ENCODE measurements at places on chromosomes 7 and 10.
A peak's percentile ranks its signal among the peaks of the same experiment; 100 is the strongest.

- H3K4me1 ChIP-seq = no peaks in the 10 kb centered on the region
- DNase-seq = no peak
- H3K27me3 ChIP-seq = peaks cover 12% of the 10 kb centered on the region
- no peaks in the 10 kb centered on the region for H3K36me3 ChIP-seq
- no peak overlapping the region for H3K4me3 ChIP-seq
- no peak overlapping the region for H3K27ac ChIP-seq
These were observed 507.8 kb upstream of the MKI67 start for GRCh38 chr10:128633864-128634540.

GRCh38 chr7:92437956-92438491 is 9.3 kb upstream of the GATAD1 start:
- H3K27me3 ChIP-seq = no peaks in the 10 kb centered on the region
- H3K4me3 ChIP-seq = no peak overlapping the region
- H3K27ac ChIP-seq = no peak overlapping the region
- peaks cover 6% of the 10 kb centered on the region for H3K36me3 ChIP-seq

DNA sequence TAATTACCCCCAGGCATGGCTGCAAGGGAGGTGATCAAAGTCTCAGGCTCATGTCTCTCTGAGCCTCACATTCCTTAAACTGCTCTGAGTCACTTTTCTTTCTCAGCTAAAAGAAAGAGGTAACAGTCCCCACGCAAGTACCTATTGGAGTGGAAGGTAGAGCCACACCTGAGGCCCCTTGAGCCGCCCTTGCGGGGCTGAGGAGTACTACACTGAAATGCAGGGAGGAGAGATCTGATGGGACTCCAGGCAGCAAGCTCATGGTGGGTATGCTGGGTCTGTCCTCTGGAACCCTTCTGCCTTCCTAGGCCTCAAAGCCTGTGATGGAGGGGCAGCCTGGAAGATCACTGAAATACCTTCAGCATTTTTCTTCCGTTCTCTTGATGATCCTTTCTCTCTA is 960.0 kb downstream of the DNAJB9 start:
- no peak overlapping the region for H3K4me3 ChIP-seq
- no peak overlapping the region for H3K27ac ChIP-seq
- no peaks in the 10 kb centered on the region for H3K4me1 ChIP-seq
- H3K36me3 ChIP-seq = no peaks in the 10 kb centered on the region
- no peaks in the 10 kb centered on the region for H3K27me3 ChIP-seq
- DNase-seq = no peak

- DNase-seq = no peak
- H3K4me1 ChIP-seq = no peaks in the 10 kb centered on the region
- no peak overlapping the region for H3K27ac ChIP-seq
- H3K27me3 ChIP-seq = peaks cover 6% of the 10 kb centered on the region
- H3K36me3 ChIP-seq = no peaks in the 10 kb centered on the region
These were observed 261.5 kb upstream of the IMMP2L start for GRCh38 chr7:111823826-111824225.

DNA sequence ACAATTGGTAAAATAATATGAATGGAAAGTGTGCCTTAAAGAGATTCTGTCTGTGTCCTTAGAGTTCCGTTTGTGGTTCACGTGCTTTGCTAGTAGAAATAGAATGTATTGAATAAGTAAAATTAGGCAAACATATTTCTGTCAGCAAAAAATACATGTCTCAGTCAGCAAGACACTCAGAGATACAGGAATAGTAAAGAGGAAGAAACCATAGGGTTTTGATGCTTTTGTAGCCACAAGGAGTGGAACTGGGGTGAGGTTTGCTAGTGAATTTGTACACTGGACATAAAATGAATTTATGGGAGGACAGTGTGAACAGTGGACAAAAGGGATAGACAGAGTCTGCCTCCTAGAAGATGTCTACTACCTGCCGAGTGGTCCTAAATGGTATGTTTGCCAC is 289.2 kb upstream of the NRP1 start:
- no peak overlapping the region for H3K27ac ChIP-seq
- no peaks in the 10 kb centered on the region for H3K36me3 ChIP-seq
- no peak overlapping the region for H3K4me3 ChIP-seq
- no peak for DNase-seq
- H3K4me1 ChIP-seq = no peaks in the 10 kb centered on the region
- peaks cover 22% of the 10 kb centered on the region for H3K27me3 ChIP-seq

DNA sequence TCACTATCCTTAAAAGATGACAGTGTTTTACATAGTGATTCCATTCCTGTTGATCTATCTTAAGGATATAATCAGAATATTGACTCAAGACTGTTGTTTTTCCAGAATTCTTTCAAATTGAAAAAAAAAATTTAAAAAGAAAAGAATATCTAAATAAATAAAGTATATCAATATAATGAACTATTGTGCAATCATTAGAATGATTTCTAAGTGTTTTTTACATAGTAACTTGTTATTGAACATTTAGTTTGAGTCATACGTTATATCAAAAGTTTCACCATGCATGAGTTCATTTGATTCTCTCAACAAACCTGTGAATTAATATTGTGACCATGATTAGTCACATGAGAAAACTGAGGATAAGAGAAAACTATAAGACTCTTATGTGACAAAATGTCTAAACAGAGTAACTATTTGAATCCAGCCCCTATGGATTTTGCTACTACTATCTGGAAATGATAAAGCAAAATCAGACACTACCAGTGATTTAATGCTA is 46.1 kb downstream of the KLF6 start:
- no peaks in the 10 kb centered on the region for H3K27me3 ChIP-seq
- H3K4me3 ChIP-seq = no peak overlapping the region
- peaks cover 23% of the 10 kb centered on the region for H3K4me1 ChIP-seq
- peak overlapping the region; percentile 78 for H3K27ac ChIP-seq
- no peak for DNase-seq

- no peak overlapping the region for H3K4me3 ChIP-seq
- H3K4me1 ChIP-seq = peaks cover 16% of the 10 kb centered on the region
- H3K27ac ChIP-seq = no peak overlapping the region
- H3K36me3 ChIP-seq = peaks cover 5% of the 10 kb centered on the region
- H3K27me3 ChIP-seq = peaks cover 73% of the 10 kb centered on the region
- DNase-seq = no peak
These were observed 324.7 kb upstream of the NPVF start for GRCh38 chr7:25552998-25553397.

GRCh38 chr7:81583882-81584533 is 185.8 kb downstream of the HGF start:
- DNase-seq = no peak
- no peaks in the 10 kb centered on the region for H3K36me3 ChIP-seq
- H3K4me1 ChIP-seq = no peaks in the 10 kb centered on the region
- H3K4me3 ChIP-seq = no peak overlapping the region
- no peaks in the 10 kb centered on the region for H3K27me3 ChIP-seq
- no peak overlapping the region for H3K27ac ChIP-seq

GRCh38 chr7:26078437-26079336 is 73.3 kb upstream of the NFE2L3 start:
- no peak overlapping the region for H3K27ac ChIP-seq
- H3K4me3 ChIP-seq = no peak overlapping the region

GRCh38 chr7:134067164-134067563 is 60.0 kb upstream of the LRGUK start:
- peaks cover 2% of the 10 kb centered on the region for H3K36me3 ChIP-seq
- no peak for DNase-seq
- no peak overlapping the region for H3K27ac ChIP-seq
- no peak overlapping the region for H3K4me3 ChIP-seq

DNA sequence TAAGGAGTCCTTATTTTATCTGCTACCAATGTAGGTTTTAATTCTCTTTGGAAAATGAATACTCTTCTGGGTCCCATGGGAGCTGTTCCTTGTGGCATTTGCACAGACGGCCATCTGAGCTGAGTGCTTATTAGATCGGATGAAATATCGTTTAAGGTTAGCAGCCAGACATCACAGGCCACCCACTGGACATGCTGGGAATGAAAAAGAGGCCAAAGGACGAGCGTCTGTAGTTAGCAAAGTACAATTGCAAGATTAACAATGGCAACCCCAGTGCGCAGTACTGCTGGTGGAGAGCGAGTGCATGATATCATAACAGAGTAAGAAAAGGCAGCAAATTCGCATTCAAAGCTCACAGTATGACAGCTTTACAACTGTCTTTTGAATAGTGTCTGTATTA is 28.3 kb upstream of the CREB5 start:
- no peaks in the 10 kb centered on the region for H3K4me1 ChIP-seq
- H3K27ac ChIP-seq = no peak overlapping the region
- peaks cover 25% of the 10 kb centered on the region for H3K27me3 ChIP-seq
- no peaks in the 10 kb centered on the region for H3K36me3 ChIP-seq
- DNase-seq = no peak
- H3K4me3 ChIP-seq = no peak overlapping the region

- H3K4me3 ChIP-seq = no peak overlapping the region
- H3K27ac ChIP-seq = no peak overlapping the region
- H3K27me3 ChIP-seq = no peaks in the 10 kb centered on the region
- DNase-seq = no peak
These were observed 743.7 kb downstream of the PCDH15 start for GRCh38 chr10:54057357-54057756.

DNA sequence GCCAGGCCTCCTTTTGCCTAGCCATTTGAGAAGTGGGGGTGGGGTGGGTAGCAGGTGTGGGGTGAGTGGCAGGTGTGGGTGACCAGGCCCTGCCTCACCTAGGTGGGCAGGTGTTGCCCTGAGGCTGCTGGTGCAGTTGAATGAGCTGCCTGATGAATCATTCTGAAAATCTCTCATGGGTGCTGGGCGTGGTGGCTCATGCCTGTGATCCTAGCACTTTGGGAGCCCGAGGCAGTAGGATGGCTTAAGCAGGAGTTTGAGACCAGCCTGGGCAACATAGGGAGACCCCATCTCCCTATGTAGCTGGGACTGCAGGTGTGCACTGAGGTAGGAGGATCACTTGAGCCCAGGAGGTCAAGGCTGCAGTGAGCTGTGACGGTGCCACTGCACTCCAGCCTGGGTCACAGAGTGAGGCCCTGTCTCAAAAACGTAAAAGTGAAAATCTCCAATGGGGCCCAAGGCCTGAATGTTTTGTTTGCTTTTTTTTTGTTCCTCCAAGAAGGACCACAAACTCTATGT is 17.7 kb downstream of the TSPAN14 start:
- H3K4me3 ChIP-seq = peak overlapping the region; percentile 87
- DNase-seq = no peak

GRCh38 chr7:39338716-39339115 is 227.5 kb upstream of the YAE1 start:
- H3K36me3 ChIP-seq = no peaks in the 10 kb centered on the region
- peaks cover 42% of the 10 kb centered on the region for H3K27me3 ChIP-seq
- no peak overlapping the region for H3K4me3 ChIP-seq
- DNase-seq = no peak
- H3K4me1 ChIP-seq = no peaks in the 10 kb centered on the region
- H3K27ac ChIP-seq = no peak overlapping the region

GRCh38 chr7:44757311-44757710 is 8.7 kb downstream of the ZMIZ2 start:
- H3K4me1 ChIP-seq = peaks cover 12% of the 10 kb centered on the region
- H3K27me3 ChIP-seq = no peaks in the 10 kb centered on the region
- no peak overlapping the region for H3K27ac ChIP-seq
- H3K4me3 ChIP-seq = no peak overlapping the region
- no peaks in the 10 kb centered on the region for H3K36me3 ChIP-seq

- no peaks in the 10 kb centered on the region for H3K27me3 ChIP-seq
- H3K36me3 ChIP-seq = peaks cover 4% of the 10 kb centered on the region
- H3K4me3 ChIP-seq = no peak overlapping the region
- peaks cover 3% of the 10 kb centered on the region for H3K4me1 ChIP-seq
These were observed 23.4 kb downstream of the ENTPD7 start for GRCh38 chr10:99682752-99683151.

DNA sequence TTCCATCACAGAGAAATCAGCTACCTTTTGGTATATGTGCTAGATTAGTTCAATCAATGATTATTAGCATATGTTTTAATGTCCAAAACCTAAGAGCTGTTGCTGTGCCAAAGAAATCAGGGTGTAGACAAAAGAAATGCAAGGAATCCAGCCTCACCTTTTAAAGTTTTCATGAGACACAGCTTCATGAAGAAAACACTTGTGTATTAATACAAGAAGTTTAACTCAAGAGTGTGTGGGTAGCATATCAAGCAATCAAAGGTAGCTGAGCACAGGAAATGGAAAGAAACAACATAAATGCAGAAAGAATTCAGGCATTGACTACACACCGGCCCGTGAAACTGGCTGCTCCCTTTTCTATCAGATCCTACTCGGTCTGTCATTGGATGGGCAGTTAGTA is 76.0 kb upstream of the CAV2 start:
- no peak overlapping the region for H3K4me3 ChIP-seq
- DNase-seq = no peak
- H3K36me3 ChIP-seq = no peaks in the 10 kb centered on the region
- H3K4me1 ChIP-seq = no peaks in the 10 kb centered on the region
- no peak overlapping the region for H3K27ac ChIP-seq

DNA sequence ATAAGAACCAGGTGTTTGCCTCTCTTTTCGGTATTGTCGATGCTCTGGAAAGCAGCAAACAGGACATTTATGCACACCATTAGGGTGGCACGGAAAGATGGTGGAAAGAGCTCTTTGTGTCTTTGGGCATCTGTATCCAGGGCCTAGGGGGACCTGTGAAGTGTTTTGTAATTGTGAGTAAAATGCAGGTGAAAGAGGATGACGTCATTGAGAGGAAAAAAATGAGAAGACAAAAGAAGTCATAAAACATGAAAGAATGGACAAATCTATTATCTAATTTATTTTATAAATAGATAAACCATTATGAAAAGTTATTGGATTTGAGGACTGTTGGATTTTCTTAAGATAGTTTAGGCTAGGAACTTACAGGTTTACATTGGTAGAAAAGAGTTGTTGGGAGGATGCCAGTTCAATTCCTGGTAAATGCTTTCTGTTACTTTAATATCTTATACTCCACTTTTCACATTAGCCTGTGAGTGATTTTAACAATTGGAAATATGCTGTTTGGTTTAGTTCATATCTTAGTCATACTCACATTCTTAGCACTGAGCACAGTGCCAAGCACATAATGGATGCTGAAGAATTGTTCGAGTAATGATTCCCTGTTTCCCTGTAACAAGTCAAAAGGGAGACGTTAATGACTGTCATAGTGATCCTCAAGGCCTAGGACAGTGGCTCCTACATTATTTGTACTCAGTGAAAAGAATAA is 62.6 kb downstream of the EXOC4 start:
- H3K36me3 ChIP-seq = peaks cover 4% of the 10 kb centered on the region
- H3K4me3 ChIP-seq = no peak overlapping the region
- no peak for DNase-seq
- no peaks in the 10 kb centered on the region for H3K27me3 ChIP-seq
- H3K27ac ChIP-seq = no peak overlapping the region

- no peaks in the 10 kb centered on the region for H3K4me1 ChIP-seq
- H3K36me3 ChIP-seq = no peaks in the 10 kb centered on the region
- H3K27ac ChIP-seq = no peak overlapping the region
- H3K4me3 ChIP-seq = no peak overlapping the region
These were observed 632.1 kb upstream of the KCND2 start for GRCh38 chr7:119640861-119641260.

DNA sequence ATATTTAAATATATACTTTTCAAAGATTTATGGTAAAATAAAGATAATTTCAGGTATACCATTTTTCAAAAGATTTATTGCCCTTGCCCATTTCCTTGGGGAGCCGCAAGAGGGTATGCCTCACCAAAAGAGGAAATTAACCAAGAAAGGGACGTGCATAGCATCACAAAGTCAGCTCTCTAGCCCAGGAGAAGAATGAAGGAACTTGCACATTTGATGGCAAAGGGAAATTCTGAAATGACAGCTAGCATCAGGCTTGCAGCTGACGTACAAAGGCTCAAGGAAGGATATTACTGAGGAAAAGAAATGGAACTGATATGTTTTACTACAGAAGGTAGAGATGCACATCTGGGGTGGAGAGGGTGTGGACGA is 93.6 kb upstream of the RSU1 start:
- H3K27me3 ChIP-seq = no peaks in the 10 kb centered on the region
- no peak for DNase-seq
- H3K4me3 ChIP-seq = peak overlapping the region; percentile 31
- H3K36me3 ChIP-seq = peaks cover 8% of the 10 kb centered on the region
- H3K4me1 ChIP-seq = peaks cover 8% of the 10 kb centered on the region
- no peak overlapping the region for H3K27ac ChIP-seq

All from T-helper 17 cell (primary cell).